ENCODE measurements at places on chromosomes 6 and 20. TPM values are rescaled to one million over a fixed set of nuclear protein-coding genes. Genes with fewer than 3 reads are reported as not detected.

- DNase-seq, result no peak
Observed at GRCh38 chr20:42444799-42445198, 744.9 kb downstream of the PTPRT start.

- no peak for DNase-seq
Observed at GRCh38 chr20:37734228-37734985, 40.6 kb downstream of the CTNNBL1 start.

- no peak for DNase-seq
Observed at GRCh38 chr6:4370066-4370465, 234.7 kb upstream of the ECI2 start.

GRCh38 chr6:6546318-6547109 is 42.0 kb upstream of the LY86 start:
- peak; percentile 63 for DNase-seq

Gene AGPAT4
- total RNA-seq, result 21.5 TPM

Gene TSPYL4
- total RNA-seq, result 41.2 TPM

Gene TPD52L1
- total RNA-seq, result 209 TPM
